K562 (cell line): ENCODE measurements at places on chromosomes 3 and 15.

DNA sequence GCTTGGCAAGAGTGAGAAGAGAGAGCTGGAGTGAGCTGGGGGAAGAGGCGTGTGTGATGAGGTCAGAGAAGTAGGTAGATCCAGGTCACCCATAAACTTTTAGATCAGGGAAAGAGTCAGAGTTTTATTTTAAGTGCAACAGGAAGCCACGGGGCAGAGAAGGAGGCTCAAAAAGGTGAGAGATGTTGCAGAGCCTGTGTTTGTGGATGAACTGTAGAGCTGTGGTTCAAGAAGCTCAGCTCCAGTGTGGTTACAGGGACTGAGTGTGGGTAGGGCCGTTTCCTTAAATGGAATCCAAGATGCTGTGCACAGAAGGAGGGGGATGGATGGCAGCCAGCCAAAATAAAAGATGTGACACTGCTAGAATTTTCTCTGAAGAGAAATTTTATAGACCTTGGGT, 337.2 kb downstream of the SATB1 start:
- DNase-seq, result no peak

DNA sequence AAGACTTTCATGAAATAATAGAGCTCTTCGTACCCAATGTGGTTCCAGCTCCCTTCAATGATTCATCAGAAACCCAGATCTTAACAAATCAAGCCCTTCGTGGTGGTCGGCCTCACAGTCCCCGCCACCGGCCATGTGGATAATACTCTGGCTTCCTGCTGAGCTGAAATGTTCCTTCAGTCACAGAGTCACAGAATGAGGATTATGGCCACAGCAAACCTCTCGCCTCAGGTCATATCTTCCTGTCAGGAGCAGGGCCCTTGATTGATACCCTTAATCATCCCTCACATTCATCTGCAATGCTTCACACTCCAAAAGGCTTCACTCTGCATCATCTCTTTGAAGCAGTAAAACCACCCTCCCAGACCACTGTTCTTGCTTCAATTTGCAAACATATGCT, 452.6 kb downstream of the OCA2 start:
- no peak for DNase-seq

DNA sequence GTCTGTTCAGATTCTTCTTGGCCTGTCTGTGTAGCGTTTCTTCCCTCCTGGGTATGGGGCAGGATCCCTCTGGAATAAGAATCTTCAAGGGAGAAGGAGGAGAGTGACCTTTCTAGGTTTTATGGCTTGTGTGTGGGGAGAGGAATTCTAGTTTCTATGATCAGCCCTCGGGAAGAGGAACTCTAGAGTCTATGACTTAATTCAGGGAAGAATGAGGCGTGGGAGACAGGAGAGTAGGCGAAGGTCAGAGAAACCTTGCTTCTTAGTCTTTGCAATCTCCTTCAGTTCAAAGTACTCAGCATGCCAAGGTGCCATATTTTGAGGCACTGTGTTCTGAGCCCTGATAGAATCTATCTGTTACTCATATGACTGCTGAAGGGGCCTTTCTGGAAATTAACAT, 99.2 kb upstream of the C3orf80 start:
- no peak for DNase-seq

GRCh38 chr15:98580572-98580971, 67.8 kb upstream of the IGF1R start:
- no peak for DNase-seq

DNA sequence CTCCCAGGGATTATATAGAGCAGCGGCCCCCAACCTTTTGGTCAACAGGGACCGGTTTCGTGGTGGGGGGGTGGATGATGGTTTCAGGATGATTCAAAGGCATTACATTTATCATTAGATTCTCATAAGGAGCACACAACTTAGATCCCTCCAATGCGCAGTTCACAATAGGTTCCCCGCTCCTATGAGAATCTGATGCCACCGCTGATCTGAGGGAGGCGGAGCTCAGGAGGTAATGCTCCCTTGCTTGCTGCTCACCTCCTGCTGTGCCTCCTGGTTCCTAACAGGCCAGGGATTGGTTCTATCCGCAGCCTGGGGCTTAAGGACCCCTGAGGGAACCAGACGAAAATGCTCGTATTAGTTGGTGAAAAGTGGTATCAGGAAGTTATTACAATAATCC, 1.3 kb upstream of the HACD2 start:
- DNase-seq, result peak; percentile 73

- DNase-seq, result no peak
These were observed 227.2 kb downstream of the ADAMTS17 start for GRCh38 chr15:100114571-100114970.

GRCh38 chr3:128334766-128335165, 131.9 kb downstream of the DNAJB8 start:
- DNase-seq, result no peak

- no peak for DNase-seq
These were observed 24.1 kb upstream of the ARHGEF3 start for GRCh38 chr3:56825567-56826438.

GRCh38 chr3:197001972-197002700, 27.5 kb downstream of the MELTF start:
- no peak for DNase-seq

GRCh38 chr3:8604006-8604405, 40.6 kb downstream of the SSUH2 start:
- no peak for DNase-seq

DNA sequence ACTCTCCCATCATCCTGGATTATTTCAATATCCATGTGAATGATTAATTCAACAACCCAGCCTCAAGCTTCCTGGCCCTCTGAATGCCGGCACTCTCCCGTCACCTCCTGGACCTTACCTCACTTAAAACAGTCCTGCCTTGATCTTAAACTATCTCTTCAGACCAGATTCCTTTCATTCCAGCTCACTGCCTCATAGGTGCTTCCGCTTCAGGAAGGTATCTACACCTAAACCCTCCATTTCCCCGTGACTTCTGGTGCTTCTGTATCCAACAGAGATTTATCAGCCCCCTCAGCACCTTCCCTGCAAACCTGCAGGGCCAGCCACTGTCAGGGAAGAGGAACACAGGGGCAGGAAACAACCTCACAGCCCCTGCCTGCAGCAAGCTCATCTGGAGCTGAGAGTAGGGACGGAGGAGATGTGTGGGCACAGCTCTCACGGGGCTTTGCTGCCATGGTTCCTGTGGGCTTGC, 98.9 kb upstream of the TJP1 start:
- no peak for DNase-seq

- no peak for DNase-seq
These were observed 2.7 kb upstream of the FNDC3B start for GRCh38 chr3:172036541-172037215.

DNA sequence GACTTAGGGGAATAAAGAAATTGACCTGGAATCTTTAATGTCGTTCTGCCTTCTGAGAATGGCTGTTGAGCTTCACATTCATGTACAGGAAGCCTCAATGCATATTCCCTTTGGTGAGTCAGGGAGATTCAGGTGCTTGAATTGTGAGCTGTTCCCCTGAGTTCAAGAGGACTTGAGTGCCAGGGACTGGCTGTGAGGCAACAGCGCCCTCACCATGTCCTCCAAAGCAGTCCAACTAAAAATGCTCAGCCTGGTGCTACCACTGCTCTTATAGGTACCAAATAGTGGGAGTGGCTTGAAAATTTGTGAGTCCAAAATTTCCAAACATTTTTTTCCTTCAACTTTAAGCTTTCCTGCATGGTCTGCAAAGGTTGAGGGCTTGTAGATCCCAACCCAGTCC, 54.1 kb downstream of the LEO1 start:
- peak; percentile 29 for DNase-seq

- DNase-seq, result no peak
These were observed 241.2 kb downstream of the NTRK3 start for GRCh38 chr15:88015228-88015860.

DNA sequence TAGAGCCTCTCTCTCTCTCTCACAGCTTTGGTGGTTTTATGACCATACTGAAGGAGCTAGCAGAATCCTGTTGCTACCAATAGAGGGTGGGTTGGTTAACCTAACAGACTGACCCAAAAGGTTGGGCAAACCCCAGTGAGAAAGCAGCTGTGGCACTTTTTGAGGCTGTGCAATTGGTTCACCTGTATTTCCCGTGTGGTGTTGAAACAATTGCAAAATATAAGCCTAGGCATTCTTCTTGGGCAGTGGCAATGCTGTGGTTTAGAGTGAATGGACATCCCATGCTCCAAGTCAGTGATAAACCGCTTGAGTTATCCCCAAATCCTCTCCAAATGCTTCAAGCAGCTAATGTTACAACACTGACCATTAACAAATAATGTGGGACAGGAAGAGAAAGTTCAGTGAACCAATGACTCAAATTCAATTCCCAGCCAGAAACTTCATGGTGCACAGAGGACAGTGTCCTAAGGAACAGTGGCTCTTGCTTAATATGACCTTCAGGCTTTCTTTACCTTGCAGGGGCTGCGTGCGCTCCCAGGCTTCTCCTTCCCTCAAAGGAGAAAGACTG, 261.9 kb upstream of the ICE2 start:
- DNase-seq, result no peak

- no peak for DNase-seq
These were observed 555 bp downstream of the TM2D3 start for GRCh38 chr15:101651554-101652097.

DNA sequence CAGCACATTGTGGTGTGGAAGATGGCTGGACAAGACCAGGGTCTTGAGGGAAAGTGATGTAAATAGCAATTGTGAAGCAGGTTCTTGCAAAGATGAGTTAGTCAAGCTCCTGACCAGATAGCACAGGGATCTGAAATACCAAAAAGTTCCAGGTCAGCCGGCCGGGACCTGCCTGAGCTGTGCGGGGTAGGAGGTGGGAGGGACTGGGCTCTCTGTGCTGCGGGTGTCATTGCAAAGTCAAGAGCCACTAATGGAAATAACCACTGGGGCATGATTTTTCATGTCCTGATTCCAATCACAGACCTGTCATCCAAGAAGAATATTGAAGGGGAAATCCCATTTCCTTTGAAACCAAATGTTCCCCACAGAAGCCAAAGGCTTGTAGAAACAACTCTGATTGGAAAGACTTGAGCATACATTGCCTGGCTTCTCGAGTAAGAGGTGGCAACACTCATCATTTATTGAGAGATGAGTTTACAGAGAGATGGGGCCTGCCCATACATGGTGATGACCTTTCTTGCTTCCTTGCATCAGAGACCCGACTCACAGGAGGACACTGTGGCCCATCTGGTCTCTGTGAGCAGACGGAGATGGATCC, 44.2 kb upstream of the KY start:
- no peak for DNase-seq

GRCh38 chr15:70461017-70461416, 302.3 kb downstream of the UACA start:
- DNase-seq, result no peak

GRCh38 chr3:187236962-187237361, 39.7 kb downstream of the RTP1 start:
- no peak for DNase-seq
